Endothelial cell (in vitro differentiated cells): ENCODE measurements at places on chromosomes 7 and 10. TPM values are rescaled to one million over a fixed set of nuclear protein-coding genes. Genes with fewer than 3 reads are reported as not detected.

GRM3 gene
- not detected for total RNA-seq

DNA sequence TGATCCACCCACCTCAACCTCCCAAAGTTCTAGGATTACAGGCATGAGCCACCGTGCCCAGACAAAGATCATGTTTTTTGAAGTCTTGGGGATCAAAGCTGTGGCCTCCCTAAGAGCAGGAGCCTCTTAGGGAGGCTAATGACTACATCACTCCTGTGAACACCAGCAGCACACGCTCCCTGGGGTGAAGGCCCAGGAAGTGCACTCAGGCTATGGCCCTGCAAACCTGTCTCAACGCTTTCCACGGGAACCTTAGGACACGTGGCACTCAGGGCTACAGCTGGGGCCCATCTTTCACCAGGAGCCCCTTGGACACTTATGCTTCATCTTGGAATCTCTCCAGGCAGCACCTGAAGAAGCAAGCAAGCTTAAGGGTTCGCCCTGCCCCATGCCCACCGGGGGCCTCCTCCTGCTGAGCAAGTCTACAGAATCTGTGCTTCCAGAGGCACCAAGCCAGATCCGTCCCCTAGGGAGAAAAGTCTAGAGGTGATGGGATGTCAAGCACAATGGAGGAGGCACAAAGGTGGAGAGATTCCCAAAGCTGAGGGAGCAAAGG, 18.4 kb downstream of the VSTM4 start:
- no peak overlapping the region for H3K27ac ChIP-seq
- H3K36me3 ChIP-seq: no peaks in the 10 kb centered on the region
- no peak overlapping the region for H3K4me3 ChIP-seq
- no peaks in the 10 kb centered on the region for H3K27me3 ChIP-seq
- no peaks in the 10 kb centered on the region for H3K4me1 ChIP-seq

- no peaks in the 10 kb centered on the region for H3K27me3 ChIP-seq
- no peak for DNase-seq
- peak overlapping the region; percentile 62 for H3K27ac ChIP-seq
- H3K36me3 ChIP-seq: peaks cover 25% of the 10 kb centered on the region
- H3K4me1 ChIP-seq: peaks cover 52% of the 10 kb centered on the region
These were observed 47.0 kb downstream of the KIAA1217 start for GRCh38 chr10:24255881-24256311.

DNA sequence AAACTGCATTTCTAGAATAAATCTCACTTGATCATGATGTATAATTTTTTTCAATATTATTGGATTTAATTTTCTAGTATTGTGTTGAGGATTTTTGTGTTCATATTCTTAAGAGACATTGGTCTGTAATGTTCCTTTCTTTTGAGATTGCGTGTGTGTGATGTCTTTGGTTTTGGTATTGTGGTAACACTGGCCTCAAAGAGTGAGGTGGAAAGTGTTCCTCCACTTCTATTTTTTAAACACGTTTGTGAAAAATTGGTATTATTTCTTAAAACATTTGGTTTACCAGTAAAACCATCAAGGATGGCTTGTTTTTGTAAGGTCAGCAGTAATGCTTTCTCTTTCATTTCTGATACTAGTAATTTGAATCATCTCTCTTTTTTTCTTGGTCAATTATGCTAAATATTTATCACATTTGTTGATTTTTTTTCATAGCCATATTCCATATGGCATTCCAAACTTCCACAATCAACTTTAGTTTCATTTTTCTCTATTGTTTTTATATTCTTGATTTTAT, 290.2 kb upstream of the CDC14C start:
- DNase-seq: no peak
- no peak overlapping the region for H3K4me3 ChIP-seq
- H3K27ac ChIP-seq: no peak overlapping the region
- H3K4me1 ChIP-seq: no peaks in the 10 kb centered on the region
- peaks cover 1% of the 10 kb centered on the region for H3K27me3 ChIP-seq

DNA sequence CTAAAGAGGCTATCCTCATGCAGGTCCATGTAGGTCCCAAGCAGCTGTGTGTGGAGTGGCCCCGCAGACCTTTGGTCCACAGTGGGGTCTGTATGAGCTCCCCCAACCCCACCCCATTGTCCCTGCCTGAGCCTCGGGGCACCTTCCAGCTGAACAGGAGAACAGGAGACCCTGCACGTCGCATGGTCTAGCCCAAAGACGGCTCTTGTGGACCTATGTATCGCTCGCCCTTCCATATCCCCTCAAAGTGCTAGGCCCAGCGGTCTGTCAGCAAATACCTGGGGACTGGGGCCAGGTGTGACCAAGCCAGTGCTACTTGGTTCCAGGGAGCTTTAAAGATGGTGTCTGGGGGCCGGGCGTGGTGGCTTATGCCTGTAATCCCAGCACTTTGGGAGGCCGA, 43.0 kb downstream of the OAT start:
- H3K27ac ChIP-seq: no peak overlapping the region
- H3K4me1 ChIP-seq: no peaks in the 10 kb centered on the region
- peaks cover 5% of the 10 kb centered on the region for H3K27me3 ChIP-seq
- DNase-seq: no peak
- no peak overlapping the region for H3K4me3 ChIP-seq

PPP1R3C gene
- total RNA-seq: 0.31 TPM

VWA2 gene
- 2.4 TPM for total RNA-seq

GRCh38 chr10:10813656-10814055, 204.0 kb upstream of the CELF2 start:
- H3K4me3 ChIP-seq: no peak overlapping the region
- no peak overlapping the region for H3K27ac ChIP-seq
- no peaks in the 10 kb centered on the region for H3K4me1 ChIP-seq
- no peak for DNase-seq
- peaks cover 1% of the 10 kb centered on the region for H3K27me3 ChIP-seq
- no peaks in the 10 kb centered on the region for H3K36me3 ChIP-seq

DNA sequence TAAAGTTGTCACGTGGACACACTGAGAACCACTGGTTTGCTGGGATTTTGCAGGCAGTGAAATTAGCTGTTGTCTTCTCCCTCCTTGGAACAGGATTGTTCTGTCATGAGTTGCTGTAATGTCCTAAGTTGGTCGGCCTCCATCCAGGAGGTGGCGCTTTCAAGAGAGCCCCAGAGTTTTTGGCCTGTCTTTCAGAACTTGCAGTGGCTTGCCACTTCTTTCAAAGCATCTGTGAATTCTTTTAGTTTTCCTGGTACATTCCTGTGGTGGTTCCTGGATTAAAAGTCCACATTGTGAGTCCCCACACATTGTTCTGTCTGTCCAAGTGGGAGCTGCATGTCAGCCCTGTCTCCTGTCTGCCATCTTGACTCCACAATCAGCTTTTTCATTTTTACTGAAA, 133.8 kb downstream of the PON1 start:
- H3K4me1 ChIP-seq: no peaks in the 10 kb centered on the region
- H3K27ac ChIP-seq: no peak overlapping the region
- DNase-seq: no peak
- H3K4me3 ChIP-seq: no peak overlapping the region
- no peaks in the 10 kb centered on the region for H3K27me3 ChIP-seq

IRF5 gene
- 3.9 TPM for total RNA-seq

GRCh38 chr10:44961931-44962750, 2.5 kb downstream of the RASSF4 start:
- H3K27me3 ChIP-seq: peaks cover 8% of the 10 kb centered on the region
- no peak overlapping the region for H3K4me3 ChIP-seq
- no peaks in the 10 kb centered on the region for H3K36me3 ChIP-seq
- no peak for DNase-seq
- H3K27ac ChIP-seq: peak overlapping the region; percentile 31
- H3K4me1 ChIP-seq: peaks cover 31% of the 10 kb centered on the region

CYREN gene
- 38.1 TPM for total RNA-seq

DNA sequence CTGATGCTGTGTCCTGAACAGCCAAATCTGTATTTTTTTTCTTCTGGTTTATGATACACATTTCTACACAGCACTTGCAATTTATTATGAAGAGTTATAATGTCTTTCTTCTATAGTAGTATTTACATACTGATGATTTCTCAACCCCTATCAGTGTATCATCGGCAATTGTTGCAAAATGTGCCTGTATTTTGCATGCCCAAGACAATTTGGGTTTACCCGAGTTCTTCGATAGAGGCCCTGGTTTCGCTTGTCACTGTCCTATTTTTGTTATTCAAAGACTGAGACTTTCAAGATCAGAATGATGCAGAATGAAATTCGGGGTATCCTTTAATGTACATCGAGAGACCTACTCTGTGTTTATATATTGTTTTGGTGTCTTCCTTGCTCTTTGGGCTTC, 184.5 kb upstream of the PRSS58 start:
- no peak overlapping the region for H3K4me3 ChIP-seq
- H3K4me1 ChIP-seq: peaks cover 41% of the 10 kb centered on the region
- no peaks in the 10 kb centered on the region for H3K36me3 ChIP-seq
- DNase-seq: no peak

GRCh38 chr10:29557665-29558064, 77.1 kb downstream of the SVIL start:
- no peaks in the 10 kb centered on the region for H3K4me1 ChIP-seq
- no peak overlapping the region for H3K27ac ChIP-seq
- no peak overlapping the region for H3K4me3 ChIP-seq
- peaks cover 10% of the 10 kb centered on the region for H3K36me3 ChIP-seq

LBX1 gene
- not detected for total RNA-seq

PAPOLB gene
- 0.10 TPM for total RNA-seq

DNA sequence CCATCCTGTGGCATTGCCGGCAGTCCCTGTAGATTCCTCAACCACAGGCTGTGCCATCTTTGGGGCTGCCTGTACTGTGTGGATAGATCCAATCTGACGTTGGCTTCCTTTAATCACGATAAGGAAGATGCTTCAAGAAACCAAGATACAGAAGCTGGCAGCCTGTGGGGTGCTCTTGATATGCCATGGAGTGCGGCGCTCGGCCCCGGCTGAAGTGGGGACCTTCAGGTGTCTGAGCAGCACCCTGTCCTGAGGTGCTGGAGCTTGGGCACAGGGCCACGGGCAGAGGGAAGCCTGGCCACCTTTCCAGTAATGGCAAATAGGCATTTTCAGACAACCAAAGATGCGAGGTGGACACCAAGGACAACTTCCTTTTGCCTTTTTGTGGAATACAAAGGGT, 139.5 kb downstream of the ACTR3B start:
- no peaks in the 10 kb centered on the region for H3K4me1 ChIP-seq
- H3K36me3 ChIP-seq: no peaks in the 10 kb centered on the region
- H3K4me3 ChIP-seq: no peak overlapping the region
- DNase-seq: no peak
- H3K27ac ChIP-seq: no peak overlapping the region
- peaks cover 9% of the 10 kb centered on the region for H3K27me3 ChIP-seq

DNA sequence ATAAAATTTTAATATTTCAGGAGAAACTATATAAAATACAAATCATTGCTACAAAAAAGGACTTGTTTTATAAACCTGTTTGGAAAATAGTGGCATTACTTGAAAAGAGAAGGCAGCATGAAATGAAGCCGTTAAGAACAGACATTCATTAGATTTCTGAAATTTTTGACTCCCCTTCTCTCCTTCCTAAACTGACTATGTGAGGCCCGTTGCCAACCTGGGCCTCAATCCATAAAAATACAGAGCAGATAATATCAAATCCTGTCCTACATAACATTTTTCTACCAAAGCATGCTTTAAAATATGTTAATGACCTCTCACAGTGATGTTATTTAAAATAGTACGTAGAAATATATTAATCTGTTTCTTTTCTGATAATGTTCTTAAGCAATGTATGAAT, 34.5 kb upstream of the ING3 start:
- no peak for DNase-seq
- no peak overlapping the region for H3K27ac ChIP-seq
- H3K36me3 ChIP-seq: no peaks in the 10 kb centered on the region
- peaks cover 1% of the 10 kb centered on the region for H3K27me3 ChIP-seq
- H3K4me3 ChIP-seq: no peak overlapping the region

SLC39A12 gene
- total RNA-seq: 0.10 TPM

DNA sequence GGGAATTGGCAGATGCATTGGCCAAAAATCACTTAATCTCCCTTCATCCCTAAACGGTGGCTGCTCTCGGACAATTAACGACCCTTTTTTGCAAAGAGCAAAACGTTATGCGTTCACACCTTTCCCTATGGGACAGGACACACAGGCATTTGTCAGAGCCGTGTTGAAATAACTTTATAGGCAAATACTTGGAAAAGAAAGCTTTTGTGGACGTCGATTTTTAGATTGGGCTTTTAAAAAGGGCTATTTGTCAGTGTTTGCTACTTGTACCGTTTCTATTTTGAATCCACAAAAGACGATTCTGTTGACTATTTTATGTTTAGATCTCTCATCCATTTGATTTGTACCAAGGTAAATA, 245.6 kb downstream of the SLC25A13 start:
- H3K36me3 ChIP-seq: no peaks in the 10 kb centered on the region
- DNase-seq: no peak
- H3K4me3 ChIP-seq: peak overlapping the region; percentile 86
- peaks cover 1% of the 10 kb centered on the region for H3K27me3 ChIP-seq
- H3K27ac ChIP-seq: no peak overlapping the region

GRCh38 chr10:124642088-124642710, 102.0 kb downstream of the FAM53B start:
- no peaks in the 10 kb centered on the region for H3K27me3 ChIP-seq
- DNase-seq: no peak
- H3K36me3 ChIP-seq: peaks cover 8% of the 10 kb centered on the region
- H3K27ac ChIP-seq: no peak overlapping the region
- peaks cover 30% of the 10 kb centered on the region for H3K4me1 ChIP-seq

LIPM gene
- 0.31 TPM for total RNA-seq

DNA sequence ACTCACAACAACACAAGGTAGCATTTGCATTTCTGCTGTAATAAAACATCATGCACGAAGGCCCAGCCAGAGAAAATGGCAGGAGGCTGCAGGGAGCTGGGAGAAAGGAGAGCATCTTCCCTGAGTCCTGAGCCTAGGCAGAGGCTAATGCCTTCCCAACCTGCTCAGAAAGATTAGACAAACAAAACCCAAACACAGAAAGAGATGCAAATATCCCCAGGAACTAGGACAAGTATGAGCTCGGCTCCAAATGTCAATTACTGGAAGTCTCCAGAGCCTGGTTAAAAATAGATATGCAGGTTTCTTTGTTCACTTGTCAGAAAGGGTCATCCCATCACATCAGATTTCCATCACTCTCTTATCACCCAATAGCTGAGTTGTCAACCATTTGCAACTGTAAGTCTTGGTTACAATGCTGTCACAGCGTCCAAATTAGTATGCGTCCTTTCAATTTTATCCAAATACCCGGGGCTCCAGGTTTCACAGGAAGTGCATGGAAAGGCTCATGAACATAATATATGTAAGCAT, 316.5 kb upstream of the CELF2 start:
- DNase-seq: no peak
- H3K27ac ChIP-seq: no peak overlapping the region
- no peaks in the 10 kb centered on the region for H3K27me3 ChIP-seq
- H3K36me3 ChIP-seq: peaks cover 3% of the 10 kb centered on the region
- peaks cover 32% of the 10 kb centered on the region for H3K4me1 ChIP-seq
- no peak overlapping the region for H3K4me3 ChIP-seq
